ENCODE measurements at places on chromosomes 3 and 15. TPM values are rescaled to one million over a fixed set of nuclear protein-coding genes. Genes with fewer than 3 reads are reported as not detected.

Gene ZNF80
- total RNA-seq = 0.04 TPM

Gene ARPP21
- 0.02 TPM for total RNA-seq

Gene TNFAIP8L3
- total RNA-seq = 43.1 TPM

Gene STARD5
- total RNA-seq = 1.5 TPM

Gene SLC22A14
- 0.12 TPM for total RNA-seq

Gene SEMA6D
- not detected for total RNA-seq

Gene XCR1
- not detected for total RNA-seq
